ENCODE measurements at places on chromosomes 11 and 22.

GRCh38 chr11:75565916-75566762 is 4.1 kb downstream of the SERPINH1 start:
- no peak for DNase-seq

DNA sequence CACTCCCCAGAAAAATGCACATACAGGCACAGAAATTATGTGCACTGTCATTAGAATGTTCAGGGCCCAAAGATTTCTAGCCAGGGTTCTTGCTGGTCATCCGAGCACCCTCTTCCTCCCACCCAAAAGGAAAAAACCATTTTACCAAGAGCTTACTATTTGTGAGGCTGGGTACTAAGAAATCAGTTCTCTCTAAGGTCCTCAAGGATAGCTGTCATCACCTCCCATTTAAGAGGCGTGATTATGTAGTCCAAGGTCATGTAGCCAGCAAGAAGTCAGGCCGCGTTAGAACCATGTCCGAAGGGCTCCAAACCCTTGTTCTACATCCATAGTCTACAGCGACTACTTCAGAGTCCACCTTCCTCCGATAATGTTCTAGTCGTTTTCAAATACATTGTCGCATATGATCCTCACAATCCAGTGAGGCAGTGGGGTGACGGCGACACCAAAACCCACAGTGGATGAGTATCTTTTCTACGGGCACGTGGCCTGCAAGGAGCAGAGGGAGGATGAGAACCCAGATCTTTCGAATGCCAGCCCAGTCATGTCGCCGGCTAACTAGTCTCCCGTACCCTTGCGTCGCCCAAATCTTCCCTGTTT is 634 bp downstream of the TIMM8B start:
- DNase-seq, result peak; percentile 49

- no peak for DNase-seq
Measured at GRCh38 chr11:6336293-6336692, 16.0 kb upstream of the CAVIN3 start.

GRCh38 chr22:40265783-40266182 is 80.5 kb upstream of the ADSL start:
- DNase-seq, result no peak

DNA sequence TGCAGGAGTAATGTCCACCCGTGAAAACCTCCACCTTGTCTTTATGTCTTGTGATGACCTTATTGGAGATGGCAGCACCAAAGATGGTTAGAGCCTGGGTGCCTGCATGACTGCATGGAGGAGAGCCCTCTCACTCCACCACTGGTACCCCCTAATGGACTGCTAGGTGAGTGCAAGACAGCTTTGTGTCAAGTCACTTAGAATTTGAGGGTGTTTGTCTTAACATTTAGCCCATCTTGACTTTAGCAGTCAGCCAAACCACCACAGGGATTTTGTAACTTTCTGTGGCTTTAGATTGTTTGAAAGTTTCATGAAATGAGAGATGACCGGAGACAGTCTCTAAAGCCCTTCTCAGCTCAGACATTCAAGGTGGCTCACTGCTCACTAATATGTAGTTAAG is 232.9 kb upstream of the NCAM1 start:
- DNase-seq, result no peak

GRCh38 chr11:73186886-73187285 is 31.2 kb upstream of the P2RY2 start:
- DNase-seq, result no peak

- no peak for DNase-seq
Measured at GRCh38 chr11:40337118-40337517, 1122.3 kb downstream of the LRRC4C start.

- no peak for DNase-seq
Measured at GRCh38 chr11:6196396-6196795, 2.6 kb upstream of the OR52W1 start.
